ENCODE measurements at places on chromosomes 2 and 18. TPM values are rescaled to one million over a fixed set of nuclear protein-coding genes. Genes with fewer than 3 reads are reported as not detected.

Gene B4GALT6
- 4.4 TPM for total RNA-seq

Gene ANKRD30B
- under 0.01 TPM for total RNA-seq

DNA sequence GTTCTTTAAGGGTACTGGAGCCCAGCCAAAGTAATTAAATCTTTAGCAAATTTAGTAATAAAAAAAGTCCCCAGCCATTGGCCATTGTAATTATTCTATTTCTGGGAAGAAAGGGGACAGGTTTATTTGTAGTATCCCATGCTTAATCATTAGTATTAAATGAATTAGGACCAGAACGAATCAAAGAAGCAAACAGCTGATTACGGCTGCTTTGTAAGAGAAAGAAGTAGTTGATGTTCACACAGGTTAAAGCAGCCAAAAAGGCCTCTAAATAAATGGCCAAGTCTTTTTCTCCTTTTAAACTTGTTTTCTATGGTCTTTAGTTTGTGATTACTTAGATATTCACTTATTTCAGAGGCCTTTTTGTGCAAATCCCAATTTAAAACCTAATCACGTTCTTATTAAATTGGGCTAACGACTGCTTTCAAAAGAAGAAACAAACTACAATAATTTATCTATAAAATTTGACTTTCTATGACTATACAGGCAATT is 48.6 kb upstream of the DNAH7 start:
- DNase-seq, result no peak

DNA sequence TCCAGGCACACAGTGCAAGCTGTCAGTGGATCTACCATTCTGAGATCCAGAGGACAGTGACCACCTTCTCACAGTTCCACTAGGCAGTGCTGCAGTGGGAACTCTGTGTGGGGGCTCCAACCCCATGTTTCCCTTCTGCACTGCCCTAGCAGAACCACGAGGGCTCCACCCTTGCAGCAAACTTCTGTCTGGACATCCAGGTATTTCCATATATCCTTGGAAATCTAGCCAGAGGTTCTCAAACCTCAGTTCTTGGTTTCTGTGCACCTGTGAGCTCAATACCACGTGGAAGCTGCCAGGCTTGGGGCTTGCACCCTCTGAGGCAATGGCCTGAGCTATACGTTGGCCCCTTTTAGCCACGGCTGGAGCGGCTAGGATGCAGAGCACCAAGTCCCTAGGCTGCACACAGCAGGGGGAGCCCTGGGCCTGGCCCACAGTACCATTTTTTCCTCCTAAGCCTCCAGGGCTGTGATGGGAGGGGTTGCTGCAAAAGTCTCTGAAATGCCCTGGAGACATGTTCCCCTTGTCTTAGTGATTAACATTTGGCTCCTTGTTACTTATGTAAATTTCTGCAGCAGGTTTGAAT is 77.5 kb downstream of the MAP4K3 start:
- no peak for DNase-seq

DNA sequence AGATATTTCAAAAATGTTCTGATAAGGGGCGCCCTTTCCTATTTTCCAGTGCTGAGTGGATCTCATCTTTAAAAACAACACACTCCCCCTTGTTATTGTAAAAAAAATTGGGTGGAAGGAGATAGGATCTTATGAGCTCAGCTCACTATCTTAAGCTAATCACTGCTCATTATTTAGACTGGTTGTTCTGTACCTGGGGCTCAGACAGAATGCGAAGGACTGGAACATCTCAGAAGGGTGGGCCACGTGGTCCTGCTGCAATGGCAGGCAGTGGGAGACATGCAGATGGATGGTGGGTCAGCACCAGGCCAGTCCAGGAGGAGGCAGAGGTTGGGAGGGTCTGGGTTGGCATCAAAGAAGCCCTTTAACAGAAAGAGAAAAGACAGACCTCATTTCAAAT is 48.3 kb upstream of the GPR155 start:
- no peak for DNase-seq

- no peak for DNase-seq
Observed at GRCh38 chr2:211930331-211930730, 608.3 kb downstream of the ERBB4 start.

GRCh38 chr2:211534632-211535031 is 978.2 kb downstream of the CPS1 start:
- DNase-seq, result no peak
